ENCODE measurements at places on chromosomes 1 and 21. TPM values are rescaled to one million over a fixed set of nuclear protein-coding genes. Genes with fewer than 3 reads are reported as not detected.
A peak's percentile ranks its signal among the peaks of the same experiment; 100 is the strongest.

Gene PROX1
- total RNA-seq, result 2.5 TPM

Gene FOXD2
- total RNA-seq, result 1.6 TPM

Gene DNM3
- 16.2 TPM for total RNA-seq

Gene RHOC
- 269 TPM for total RNA-seq

Gene GPX7
- 9.7 TPM for total RNA-seq

Gene SPATC1L
- 5.2 TPM for total RNA-seq

GRCh38 chr21:39610703-39611102, 2.0 kb upstream of the B3GALT5 start:
- no peaks in the 10 kb centered on the region for H3K4me1 ChIP-seq
- peaks cover 3% of the 10 kb centered on the region for H3K27me3 ChIP-seq
- no peak for DNase-seq
- H3K4me3 ChIP-seq, result no peak overlapping the region
- H3K27ac ChIP-seq, result no peak overlapping the region

DNA sequence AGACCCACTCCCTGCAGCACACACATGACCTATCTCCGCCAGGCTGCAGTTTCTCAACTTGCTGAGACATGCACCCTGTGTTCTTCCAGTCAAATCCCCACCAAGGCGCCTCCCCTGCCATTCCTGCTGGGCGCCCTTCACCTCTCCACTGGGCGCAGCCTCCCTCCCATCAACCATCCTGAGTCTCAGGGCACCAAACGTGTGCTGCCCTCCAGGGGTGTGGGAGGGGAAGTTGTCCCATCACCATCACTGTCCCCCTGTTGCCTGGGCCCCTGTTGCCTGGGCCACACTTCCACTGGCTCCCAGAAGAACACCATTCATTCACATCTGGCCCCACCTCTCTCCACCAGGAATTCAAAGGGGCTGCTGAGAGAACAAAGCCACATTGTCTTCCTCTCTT, 44.9 kb upstream of the EFHD2 start:
- H3K36me3 ChIP-seq, result no peaks in the 10 kb centered on the region
- no peaks in the 10 kb centered on the region for H3K4me1 ChIP-seq

DNA sequence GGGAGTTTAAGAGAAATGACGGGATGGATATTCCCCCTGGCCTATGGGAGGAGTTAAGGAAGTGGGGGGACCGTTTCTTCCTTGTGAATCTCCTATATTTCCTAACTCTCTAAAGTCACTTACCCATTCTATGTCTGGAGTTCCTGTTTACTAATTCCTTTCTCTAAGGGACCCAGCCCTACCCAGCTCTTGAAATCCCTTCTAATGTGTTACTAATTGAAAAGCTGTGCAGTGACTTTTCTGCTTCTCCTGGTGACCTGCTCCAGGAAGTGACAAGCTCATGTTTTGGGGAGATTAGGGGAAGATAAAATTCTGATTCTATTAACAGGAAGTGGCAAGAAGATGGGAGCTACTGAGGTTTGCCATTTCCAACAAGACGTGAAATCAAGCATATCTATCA, 4.0 kb upstream of the SAMSN1 start:
- DNase-seq, result no peak
- no peaks in the 10 kb centered on the region for H3K27me3 ChIP-seq
- no peak overlapping the region for H3K27ac ChIP-seq
- H3K4me3 ChIP-seq, result no peak overlapping the region

DNA sequence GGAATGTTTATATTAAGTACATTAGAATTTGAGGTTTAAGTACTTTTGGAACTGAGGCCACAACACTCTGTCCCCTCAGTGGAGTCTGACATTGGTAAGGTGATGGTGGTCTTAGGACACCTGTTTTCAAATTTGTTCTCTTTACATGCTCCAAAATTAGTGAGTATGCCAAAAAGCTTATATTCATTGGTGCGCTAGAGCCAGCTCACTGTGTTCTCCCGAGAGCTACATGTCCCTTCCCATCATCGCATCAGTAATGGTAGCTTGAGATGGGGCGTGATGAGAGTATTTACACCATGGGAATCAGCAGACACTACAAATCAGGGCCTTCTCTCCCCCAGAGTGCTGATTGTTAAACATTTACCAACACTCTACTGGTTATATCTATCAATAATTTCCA, 19.5 kb downstream of the ETS2 start:
- H3K4me1 ChIP-seq, result no peaks in the 10 kb centered on the region
- H3K4me3 ChIP-seq, result no peak overlapping the region
- no peak for DNase-seq
- H3K27me3 ChIP-seq, result no peaks in the 10 kb centered on the region
- peak overlapping the region; percentile 80 for H3K27ac ChIP-seq

GRCh38 chr1:1833456-1833855, 55.2 kb upstream of the NADK start:
- DNase-seq, result no peak
- no peaks in the 10 kb centered on the region for H3K36me3 ChIP-seq
- H3K4me3 ChIP-seq, result no peak overlapping the region
- no peak overlapping the region for H3K27ac ChIP-seq
- no peaks in the 10 kb centered on the region for H3K27me3 ChIP-seq
- H3K4me1 ChIP-seq, result no peaks in the 10 kb centered on the region

DNA sequence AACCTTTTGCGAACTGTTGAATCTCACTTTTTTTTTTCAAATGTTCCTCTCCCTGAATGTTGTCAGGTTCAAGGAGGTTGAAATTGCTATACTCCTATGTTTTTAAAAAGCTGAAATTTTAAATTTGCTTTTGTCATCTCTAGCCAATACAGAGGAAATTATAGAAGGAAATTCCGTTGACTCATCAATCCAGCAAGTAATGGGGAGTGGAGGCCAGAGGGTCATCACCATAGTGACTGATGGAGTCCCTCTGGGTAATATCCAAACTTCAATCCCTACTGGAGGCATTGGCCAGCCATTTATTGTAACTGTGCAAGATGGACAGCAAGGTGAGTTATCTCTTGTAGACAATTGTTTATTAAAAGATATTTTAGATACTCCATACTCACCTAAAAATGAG, 36.3 kb downstream of the GABPB2 start:
- no peak overlapping the region for H3K27ac ChIP-seq
- H3K4me1 ChIP-seq, result no peaks in the 10 kb centered on the region
- no peak for DNase-seq
- H3K36me3 ChIP-seq, result no peaks in the 10 kb centered on the region
- H3K27me3 ChIP-seq, result no peaks in the 10 kb centered on the region
- H3K4me3 ChIP-seq, result no peak overlapping the region

DNA sequence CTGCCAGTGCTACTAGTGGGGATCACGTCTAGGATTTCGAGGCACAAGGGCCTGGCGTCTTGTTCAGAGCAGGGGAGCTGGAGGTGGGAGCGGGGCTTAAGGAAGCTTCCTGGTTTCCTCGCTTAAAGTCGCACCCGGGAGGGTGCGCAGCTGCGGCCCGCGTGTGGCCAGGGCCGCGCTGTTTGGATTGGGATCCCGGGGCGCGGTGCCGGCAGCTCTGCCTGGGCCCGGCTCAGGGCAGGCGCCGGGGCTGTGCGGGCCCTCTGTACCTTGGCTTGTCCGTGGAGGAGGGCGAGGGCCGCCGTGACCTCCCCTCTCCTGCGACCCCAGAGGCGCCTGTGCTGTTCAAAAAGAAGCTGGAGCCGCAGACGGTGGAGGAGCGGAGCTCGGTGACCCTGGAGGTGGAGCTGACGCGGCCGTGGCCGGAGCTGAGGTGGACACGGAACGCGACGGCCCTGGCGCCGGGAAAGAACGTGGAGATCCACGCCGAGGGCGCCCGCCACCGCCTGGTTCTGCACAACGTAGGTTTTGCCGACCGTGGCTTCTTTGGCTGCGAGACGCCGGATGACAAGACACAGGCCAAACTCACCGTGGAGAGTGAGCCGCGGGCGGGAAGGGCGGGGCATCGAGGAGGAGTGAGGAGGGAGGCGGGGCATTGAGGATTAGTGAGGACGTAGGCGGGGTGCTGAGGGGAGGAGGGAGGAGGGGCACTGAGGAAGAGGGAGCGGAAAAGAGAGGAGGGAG, 67.8 kb downstream of the OBSCN start:
- H3K27me3 ChIP-seq, result no peaks in the 10 kb centered on the region
- H3K27ac ChIP-seq, result no peak overlapping the region
- no peaks in the 10 kb centered on the region for H3K4me1 ChIP-seq
- peak; percentile 95 for DNase-seq

- no peak overlapping the region for H3K27ac ChIP-seq
- no peaks in the 10 kb centered on the region for H3K27me3 ChIP-seq
- DNase-seq, result no peak
Measured at GRCh38 chr1:46087891-46088290, 44.5 kb downstream of the PIK3R3 start.

DNA sequence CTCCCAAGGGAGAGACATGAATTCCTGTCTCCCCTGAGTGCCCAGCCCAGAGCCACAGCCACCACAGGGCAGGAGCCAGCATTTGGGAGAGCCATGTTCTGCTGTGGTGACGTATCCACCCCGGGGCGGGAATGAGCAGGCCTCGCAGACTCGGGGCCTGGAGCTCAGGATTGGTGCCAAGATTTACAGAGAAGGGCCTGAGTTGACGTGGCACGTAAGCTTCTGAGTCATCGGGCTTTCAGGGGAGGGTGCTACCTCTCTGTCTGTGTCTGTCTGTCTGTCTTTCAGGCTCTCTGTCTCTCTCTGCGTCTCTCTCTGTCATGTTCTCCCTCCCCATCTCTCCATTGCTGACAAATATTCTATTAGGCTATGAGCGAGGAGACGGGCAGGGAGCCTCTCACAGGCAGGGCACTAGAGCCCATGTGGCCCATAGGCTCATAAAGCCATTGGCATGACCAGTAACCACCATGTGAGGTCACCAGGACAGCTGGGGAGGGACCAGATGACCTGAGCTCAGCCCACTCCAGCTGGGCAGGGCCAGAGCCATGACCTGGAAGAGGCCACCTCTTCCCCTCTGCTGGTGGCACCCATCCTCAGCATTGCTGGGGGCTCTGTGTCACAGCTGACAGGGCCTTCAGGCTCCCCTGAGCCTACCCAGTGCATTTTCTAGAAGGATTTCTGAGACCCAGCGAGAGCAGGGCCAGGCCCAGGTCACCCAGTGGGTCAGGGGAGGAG, 300.0 kb upstream of the VAMP3 start:
- no peaks in the 10 kb centered on the region for H3K36me3 ChIP-seq
- no peak overlapping the region for H3K4me3 ChIP-seq
- peak; percentile 94 for DNase-seq
- no peaks in the 10 kb centered on the region for H3K27me3 ChIP-seq
- peak overlapping the region; percentile 67 for H3K27ac ChIP-seq
- peaks cover 1% of the 10 kb centered on the region for H3K4me1 ChIP-seq

DNA sequence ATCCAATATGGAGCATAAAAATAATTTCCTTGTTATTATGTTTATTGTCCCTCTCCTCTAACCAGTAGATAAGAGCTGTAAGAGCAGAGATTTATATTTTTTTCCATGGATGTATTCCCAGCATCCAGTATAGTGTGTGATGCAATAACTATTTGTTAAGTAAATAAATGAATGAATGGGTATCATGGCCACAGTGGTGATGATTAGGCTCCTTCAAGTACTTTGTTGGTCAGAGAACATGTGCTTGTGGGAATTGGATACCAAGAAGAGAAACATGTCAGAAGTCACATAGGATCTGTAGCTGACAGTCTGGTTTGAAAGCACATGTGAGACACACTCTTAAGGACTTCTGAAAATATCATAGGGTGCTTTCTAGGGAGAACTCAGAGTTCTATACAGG, 588.5 kb downstream of the AGBL4 start:
- no peak for DNase-seq
- no peak overlapping the region for H3K27ac ChIP-seq
- no peaks in the 10 kb centered on the region for H3K4me1 ChIP-seq

- H3K27me3 ChIP-seq, result no peaks in the 10 kb centered on the region
- no peak overlapping the region for H3K4me3 ChIP-seq
- no peak overlapping the region for H3K27ac ChIP-seq
- DNase-seq, result no peak
- no peaks in the 10 kb centered on the region for H3K4me1 ChIP-seq
Measured at GRCh38 chr1:1124786-1125642, 9.1 kb upstream of the C1orf159 start.

GRCh38 chr21:26847002-26847401, 1.8 kb upstream of the ADAMTS1 start:
- H3K4me1 ChIP-seq, result no peaks in the 10 kb centered on the region
- H3K27me3 ChIP-seq, result no peaks in the 10 kb centered on the region
- peak overlapping the region; percentile 92 for H3K27ac ChIP-seq
- peak overlapping the region; percentile 84 for H3K4me3 ChIP-seq
- no peak for DNase-seq

- H3K27me3 ChIP-seq, result no peaks in the 10 kb centered on the region
- no peak for DNase-seq
- no peaks in the 10 kb centered on the region for H3K4me1 ChIP-seq
- H3K4me3 ChIP-seq, result no peak overlapping the region
- no peak overlapping the region for H3K27ac ChIP-seq
Measured at GRCh38 chr1:243727503-243728203, 122.4 kb downstream of the AKT3 start.

GRCh38 chr1:62335656-62336055, 16.4 kb upstream of the KANK4 start:
- H3K27ac ChIP-seq, result no peak overlapping the region
- no peak for DNase-seq
- H3K36me3 ChIP-seq, result no peaks in the 10 kb centered on the region
- H3K27me3 ChIP-seq, result no peaks in the 10 kb centered on the region
- no peaks in the 10 kb centered on the region for H3K4me1 ChIP-seq

DNA sequence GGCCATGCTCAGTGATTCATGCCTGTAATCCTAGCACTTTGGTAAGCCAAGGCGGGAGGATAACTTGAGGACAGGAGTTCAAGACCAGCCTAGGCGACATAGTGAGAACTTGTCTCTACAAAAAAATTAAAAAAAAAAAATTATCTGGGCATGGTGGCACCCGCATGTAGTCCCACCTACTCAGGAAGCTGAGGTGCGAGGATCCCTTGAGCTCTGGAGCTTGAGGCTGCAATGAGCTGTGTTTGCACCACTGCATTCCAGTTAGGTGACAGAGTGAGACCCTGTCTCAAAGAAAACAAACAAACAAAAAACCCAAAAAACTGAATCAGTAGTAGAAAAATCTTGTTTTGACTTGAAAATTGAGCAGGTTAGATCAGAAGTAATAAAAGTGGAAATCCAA, 67.1 kb upstream of the IPO9 start:
- peaks cover 18% of the 10 kb centered on the region for H3K4me1 ChIP-seq
- H3K36me3 ChIP-seq, result no peaks in the 10 kb centered on the region
- no peak for DNase-seq
- no peaks in the 10 kb centered on the region for H3K27me3 ChIP-seq

GRCh38 chr1:116099919-116100318, 11.3 kb upstream of the MAB21L3 start:
- H3K4me1 ChIP-seq, result no peaks in the 10 kb centered on the region
- no peaks in the 10 kb centered on the region for H3K36me3 ChIP-seq
- no peak for DNase-seq
- no peaks in the 10 kb centered on the region for H3K27me3 ChIP-seq
- H3K27ac ChIP-seq, result no peak overlapping the region
- no peak overlapping the region for H3K4me3 ChIP-seq

DNA sequence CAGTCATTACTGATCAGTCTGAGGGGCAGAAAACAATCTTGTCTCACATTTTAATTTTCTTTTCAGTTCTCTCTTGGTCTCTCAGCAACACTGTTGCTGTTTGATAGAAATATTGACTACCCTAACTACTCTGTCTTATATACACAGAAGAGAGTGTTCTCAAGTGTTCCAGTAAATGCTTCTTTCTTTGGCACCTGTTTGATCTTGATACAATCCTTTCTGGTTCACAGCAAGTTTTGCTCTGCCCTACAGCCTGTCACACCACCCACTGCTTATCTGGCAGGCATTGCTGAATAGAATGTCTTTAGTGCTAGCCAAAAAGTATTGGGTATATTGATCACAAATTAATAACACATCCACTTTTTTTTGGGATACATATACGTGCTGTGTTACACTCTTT, 75.7 kb upstream of the WLS start:
- H3K27ac ChIP-seq, result no peak overlapping the region
- no peaks in the 10 kb centered on the region for H3K27me3 ChIP-seq
- no peak overlapping the region for H3K4me3 ChIP-seq
- DNase-seq, result no peak
- no peaks in the 10 kb centered on the region for H3K4me1 ChIP-seq
